Suprapubic skin (tissue), 4 donors: ENCODE measurements at places on chromosomes 11 and 22.

- DNase-seq, result no peak
Measured at GRCh38 chr22:27131346-27131745, 474.0 kb downstream of the MIAT start.

- DNase-seq, result no peak
Measured at GRCh38 chr11:21622995-21623394, 569.9 kb upstream of the ANO5 start.

DNA sequence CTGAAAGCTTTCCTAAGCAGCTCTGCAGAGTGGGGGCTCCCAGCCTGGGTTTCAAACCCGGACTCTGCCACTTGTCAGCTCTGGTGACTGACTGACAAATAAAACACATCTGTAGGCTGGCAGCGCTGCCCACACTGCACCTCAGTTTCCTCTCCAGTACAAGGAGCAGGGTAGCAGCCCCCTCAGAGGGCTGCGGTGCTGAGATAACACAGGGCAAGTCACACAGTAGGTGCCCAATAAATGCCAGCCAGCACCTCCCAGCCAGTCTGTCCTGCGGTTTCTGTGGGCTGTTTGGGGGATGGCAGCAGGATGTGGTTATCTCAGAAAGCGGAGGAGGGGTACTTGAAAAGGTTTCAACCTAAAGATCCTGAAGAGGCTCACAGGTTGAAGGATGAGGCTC, 1.5 kb downstream of the SYT12 start:
- DNase-seq, result no peak

GRCh38 chr22:32232191-32232830, 22.8 kb downstream of the SLC5A4 start:
- DNase-seq, result no peak

GRCh38 chr11:82823647-82824619, 76.3 kb downstream of the PRCP start:
- DNase-seq, result no peak

GRCh38 chr11:63843041-63843440, 4.1 kb downstream of the MARK2 start:
- DNase-seq, result no peak

DNA sequence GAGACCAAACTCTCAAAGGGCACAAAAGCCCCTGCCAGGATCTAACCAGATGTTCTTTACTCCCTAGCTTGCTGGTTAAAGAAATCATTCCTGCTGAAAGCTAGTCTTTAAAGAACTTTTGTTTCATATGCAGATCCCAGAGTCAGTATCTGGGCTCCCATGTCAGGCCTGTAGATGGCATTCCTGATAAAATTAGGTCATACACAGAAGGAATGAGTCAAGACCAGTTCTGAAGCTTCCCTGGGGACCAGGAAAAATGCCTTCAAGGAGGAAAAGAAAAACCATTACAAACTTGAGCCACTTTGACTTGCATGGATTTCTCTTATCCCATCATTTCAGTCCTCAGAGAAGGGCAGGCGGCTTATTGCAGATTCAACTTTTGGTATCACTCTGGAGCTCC, 5.9 kb downstream of the DBX1 start:
- DNase-seq, result no peak
